NCI-H187 (cell line): ENCODE measurements at places on chromosomes 11 and 22.

GRCh38 chr22:38397189-38398085, 57.6 kb downstream of the KCNJ4 start:
- no peak for DNase-seq

GRCh38 chr11:46360878-46361277, 13.6 kb downstream of the DGKZ start:
- DNase-seq, result no peak

- no peak for DNase-seq
These were observed 543.9 kb downstream of the OPCML start for GRCh38 chr11:132988411-132988810.

DNA sequence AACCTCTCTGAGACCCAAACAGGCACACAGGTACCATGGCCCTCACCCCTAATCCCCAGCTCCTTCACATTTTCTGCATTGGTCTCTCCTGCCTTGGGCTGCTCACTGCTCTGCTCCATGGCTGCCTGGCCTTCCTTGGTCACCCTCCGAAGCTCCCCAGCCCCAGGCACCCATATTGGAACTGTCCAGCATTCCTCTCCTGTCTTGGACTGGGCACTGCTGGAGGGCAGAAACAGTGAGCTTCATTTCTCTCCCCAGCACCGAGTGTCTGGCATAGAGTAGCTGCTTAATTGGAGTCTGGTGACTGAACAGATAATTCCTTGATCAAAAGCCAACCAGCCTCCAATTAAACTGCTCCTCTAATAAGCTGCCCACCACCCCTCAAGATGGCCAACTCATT, 13.2 kb downstream of the PLEKHA7 start:
- no peak for DNase-seq

DNA sequence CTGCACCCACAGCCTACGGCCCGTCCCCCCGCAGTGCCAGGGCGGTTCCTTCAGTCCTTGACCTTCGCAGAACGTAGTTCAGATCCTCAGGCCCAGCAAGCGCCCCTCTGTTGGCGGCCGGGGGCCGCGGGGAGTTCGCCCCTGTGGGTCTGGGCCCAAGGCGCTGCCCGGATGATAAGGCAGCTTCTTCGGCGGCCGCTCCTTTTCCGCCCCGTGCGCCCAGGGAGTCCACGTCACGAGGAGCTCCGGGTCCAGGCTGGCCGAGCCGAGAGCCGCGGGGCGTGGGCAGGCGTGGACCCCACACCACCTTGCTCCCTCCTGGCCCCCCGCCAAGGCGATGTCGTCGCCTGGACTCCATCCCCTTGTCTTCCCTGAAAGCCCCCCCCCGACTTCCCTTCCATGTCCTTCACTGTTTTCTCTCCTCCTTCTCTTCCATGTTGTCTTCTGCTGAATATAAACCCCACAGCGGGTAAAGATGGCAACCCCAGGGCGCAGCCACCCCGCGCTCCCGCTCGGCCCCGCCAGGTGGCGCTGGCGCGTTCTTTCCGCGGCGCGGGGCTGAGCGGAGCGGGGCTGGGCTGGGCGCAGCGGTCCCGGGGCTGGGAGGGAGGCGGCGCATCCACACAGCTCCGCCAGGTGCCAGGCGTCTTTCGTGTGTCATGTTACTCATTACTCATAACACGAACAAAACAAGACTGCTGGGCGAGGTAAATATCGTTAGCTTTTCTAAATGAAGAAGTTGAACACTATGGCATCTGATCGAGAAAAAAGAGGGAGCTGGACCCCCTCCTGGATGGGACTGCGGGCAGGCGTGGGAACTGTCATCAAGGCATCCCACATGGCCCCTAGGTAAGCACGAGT, 321.0 kb downstream of the NTM start:
- no peak for DNase-seq

- DNase-seq, result no peak
These were observed 41.2 kb downstream of the RRAS2 start for GRCh38 chr11:14317659-14318325.

DNA sequence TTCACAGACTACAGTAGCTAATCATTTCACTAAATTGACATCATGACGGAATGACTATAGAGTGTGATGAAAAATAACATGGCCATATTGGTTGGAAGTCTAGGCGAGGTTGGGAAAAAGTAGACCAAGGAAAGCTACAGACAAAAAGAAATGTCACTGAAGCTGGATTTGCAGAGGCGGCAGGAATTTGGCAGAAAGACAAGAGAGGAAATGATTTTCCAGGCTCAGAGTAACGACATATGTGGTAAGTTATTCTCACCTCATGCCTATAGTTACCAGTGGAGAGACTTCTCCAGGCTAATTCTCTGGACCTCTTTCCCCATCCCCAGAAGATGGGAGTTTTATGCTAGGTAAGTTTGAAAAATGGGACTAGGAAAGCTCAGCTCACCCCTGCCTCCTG, 1005.8 kb upstream of the CCDC90B start:
- no peak for DNase-seq

DNA sequence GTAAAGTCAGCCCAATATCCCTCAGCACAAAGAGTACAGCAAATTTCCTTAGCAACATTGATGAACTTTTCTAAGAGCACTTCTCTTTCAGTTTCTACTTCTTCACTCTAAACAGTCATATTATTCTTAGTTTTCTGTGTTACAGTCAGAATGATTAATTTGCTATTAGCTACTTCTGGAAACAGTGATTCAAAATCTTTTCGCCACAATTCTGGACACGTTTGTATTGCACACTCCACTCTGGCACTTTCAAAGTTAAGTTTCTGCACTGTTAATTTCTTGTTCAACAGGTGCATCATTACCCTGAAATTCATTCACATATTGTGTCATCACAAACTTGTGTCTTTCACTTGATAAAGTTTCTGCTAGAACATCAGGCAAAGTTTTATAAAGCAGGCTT, 22.5 kb downstream of the ABTB2 start:
- no peak for DNase-seq

DNA sequence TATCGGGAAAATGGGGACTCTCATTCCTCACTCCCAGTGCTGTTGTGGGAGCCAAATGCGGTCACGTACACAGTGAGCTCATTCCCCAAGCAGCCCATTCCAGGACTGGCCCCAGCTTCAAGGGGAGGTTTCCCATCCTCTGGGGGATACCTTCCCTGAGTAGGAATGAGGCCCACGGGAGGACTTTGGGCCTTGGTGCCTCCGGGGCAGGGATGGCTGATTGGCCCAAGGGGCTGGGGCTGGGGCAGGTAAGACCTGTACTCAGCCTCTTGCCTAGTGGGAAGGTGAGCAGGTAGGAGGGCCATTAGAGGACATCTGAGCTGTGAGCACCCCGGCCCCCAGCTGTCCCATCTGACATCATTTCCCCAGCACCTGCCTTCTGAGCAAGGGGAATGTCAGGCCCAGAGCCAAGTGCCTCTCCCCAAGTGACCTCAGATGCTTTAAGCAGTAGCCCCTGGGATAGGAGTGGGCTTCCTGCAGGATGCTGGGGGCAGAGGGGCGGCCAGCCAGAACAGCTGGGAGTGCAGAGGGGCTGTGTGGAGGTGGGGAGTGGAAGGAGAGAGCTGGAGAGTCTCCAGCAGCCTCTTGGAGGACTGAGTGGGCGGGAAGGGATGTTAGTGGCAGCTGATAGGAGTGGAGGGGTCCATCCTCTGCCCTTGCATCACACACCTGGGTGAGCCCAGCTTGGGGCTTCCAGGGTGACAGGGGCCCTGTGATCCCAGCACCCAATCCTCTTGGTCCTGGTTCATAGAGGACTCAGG, 58.4 kb downstream of the CD82 start:
- no peak for DNase-seq

- DNase-seq, result no peak
These were observed at the start of gene CASP1 for GRCh38 chr11:105034813-105035620. TSS of gene CASP1 (minus strand) at chr11:105035144. CDS start at chr11:105035113, 31 bp downstream.

DNA sequence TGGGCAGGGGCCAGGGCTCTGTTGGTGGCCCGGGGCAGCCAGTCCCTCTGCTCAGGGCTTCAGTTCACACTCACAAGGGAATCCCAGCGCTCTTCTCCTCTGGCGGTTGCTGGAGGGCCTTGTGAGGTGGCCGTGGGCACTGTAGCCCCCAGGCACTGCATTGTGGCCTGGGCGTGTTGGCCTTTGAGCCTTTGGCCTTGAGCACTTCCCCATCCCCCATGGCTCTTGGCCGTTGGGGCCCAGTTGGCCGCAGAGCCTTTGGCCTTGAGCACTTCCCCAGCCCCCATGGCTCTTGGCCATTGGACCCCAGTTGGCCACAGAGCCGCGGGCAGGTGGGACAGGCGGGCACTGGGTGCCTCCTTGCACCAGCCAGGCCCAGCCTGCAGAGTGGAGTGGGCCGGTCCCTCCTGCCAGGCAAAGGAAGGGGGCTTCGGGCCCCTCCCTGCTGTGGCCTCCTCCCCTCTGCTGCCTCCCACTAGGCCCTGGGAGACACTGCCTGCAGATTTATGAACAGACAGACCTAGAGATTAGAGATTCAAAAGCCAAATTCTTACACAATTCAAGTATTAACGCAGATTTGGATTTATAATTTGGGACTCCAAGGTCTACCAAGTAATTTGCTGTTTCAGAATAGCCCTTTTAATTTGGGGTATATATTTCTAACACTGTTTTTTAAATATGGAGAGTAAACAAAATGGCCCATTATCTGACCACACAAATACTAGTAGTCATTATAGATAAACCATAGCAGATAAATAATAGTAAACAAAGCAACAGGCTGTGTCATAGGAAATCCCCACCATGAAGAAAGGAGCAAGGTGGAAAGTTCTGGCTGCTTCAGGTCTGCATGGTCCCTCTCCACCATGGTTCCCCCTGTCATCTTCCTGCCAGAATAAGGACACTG, 18.2 kb upstream of the TXNRD2 start:
- DNase-seq, result no peak

GRCh38 chr11:46445920-46446771, 54.6 kb upstream of the CHRM4 start:
- no peak for DNase-seq

- DNase-seq, result no peak
These were observed 34.6 kb downstream of the CYTH4 start for GRCh38 chr22:37316875-37317371.

- no peak for DNase-seq
These were observed 17.1 kb upstream of the CCDC90B start for GRCh38 chr11:83303316-83303715.

DNA sequence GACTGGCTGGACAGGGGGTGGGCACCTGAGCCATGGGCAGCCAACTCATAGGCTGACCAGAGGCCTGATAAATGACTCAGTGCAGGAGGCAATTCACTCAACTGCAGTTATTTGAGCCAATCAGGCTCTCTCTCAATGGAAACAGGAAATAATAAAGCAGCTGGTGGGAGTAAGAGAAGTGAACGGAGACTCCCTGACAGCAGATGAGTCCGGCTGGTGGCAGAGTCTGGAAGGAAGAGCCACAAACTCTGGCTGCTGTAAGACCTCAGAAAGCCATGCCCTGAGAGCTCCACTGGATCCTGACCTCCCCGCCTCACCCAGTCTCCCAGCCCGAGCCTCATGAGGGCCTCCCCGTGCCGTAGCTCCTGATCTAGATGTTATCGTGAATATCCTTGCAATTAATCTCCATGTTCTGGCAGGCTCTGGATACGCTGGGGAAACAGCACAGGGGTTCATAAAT, 69.8 kb downstream of the TRIM29 start:
- DNase-seq, result no peak

DNA sequence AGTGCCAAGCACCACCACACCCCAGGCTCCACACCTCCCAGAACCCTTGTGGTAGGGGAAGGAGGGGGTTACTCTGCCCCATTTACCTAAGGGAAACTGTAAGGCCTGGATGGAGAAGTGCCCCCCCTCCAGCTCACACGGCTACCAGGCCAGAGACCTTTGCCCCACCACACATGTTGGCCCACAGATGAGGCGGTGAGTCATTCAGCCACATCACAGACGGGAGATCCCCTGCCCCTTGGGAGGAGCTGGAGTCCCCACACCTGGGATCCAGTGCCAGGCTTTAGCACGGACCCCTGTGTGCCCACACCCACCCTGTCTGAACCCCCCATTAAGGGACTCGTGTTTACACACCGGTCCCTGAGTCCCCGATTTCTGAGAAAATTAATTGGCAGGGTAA, 24.9 kb downstream of the CDKN1C start:
- no peak for DNase-seq

GRCh38 chr11:57399221-57399620, 8.8 kb upstream of the PRG2 start:
- no peak for DNase-seq
